ENCODE measurements at places on chromosomes 3 and 15.
A peak's percentile ranks its signal among the peaks of the same experiment; 100 is the strongest.

- no peak for DNase-seq
These were observed 136.1 kb upstream of the TOPAZ1 start for GRCh38 chr3:44105571-44105970.

- DNase-seq: no peak
These were observed 206.3 kb upstream of the TP63 start for GRCh38 chr3:189424922-189425321.

GRCh38 chr15:98138910-98139309, 178.4 kb downstream of the ARRDC4 start:
- DNase-seq: no peak

DNA sequence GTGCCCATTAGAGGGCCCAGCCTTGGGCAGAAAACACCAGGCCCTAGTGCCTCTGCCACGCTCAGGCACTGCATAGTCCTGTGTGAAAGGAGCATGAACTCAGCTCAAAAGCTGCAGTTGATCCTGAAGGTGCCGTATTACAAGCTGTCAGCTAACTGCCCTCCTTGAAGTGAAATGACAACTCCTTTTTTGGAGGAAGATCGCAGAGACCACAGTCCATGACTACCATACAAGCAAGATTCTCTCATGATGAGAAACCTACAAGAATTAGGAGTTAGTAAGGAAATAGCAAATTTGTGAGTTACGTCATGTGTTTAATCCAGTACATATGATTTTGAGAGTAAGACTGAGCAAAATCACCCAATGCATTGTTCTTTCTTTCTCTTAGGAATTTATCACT, 513.9 kb upstream of the NR2F2 start:
- DNase-seq: no peak

DNA sequence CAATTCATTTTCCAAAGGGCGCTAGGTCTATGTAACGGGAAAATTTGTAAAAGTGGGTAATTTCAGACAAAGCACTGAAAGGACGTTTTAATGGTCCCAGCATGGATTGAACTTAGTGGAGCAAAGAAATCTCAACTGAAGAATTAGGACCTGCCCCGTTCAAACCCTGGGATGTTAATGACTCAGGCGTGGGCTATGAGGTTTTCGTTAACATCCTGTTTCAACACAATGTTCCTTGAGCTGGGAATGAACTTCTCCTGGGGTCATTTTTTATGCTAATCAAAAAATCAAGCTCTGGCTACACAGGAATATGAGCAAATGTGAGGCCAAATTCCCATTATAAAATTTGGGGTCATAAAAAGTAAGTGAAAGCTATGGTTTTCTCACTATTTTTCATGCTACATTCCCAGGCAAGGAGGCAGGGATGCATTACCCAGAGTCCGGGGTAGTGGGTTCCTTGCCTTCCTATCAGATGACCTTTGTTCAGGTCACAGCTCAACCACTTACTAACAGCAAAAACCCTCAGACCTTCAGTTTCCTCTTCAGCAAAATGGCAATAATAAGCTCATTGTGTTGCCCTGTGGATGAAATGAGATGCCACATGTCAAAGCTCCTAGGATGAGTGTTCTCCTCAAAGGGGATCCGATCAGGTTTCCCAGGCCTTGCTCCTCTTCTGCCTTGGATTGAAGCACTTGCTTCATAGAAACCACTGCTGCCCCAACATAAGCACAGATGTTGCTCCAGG, 271.4 kb downstream of the ARRDC4 start:
- no peak for DNase-seq

GRCh38 chr15:92582206-92582605, 73.4 kb downstream of the FAM174B start:
- DNase-seq: no peak

DNA sequence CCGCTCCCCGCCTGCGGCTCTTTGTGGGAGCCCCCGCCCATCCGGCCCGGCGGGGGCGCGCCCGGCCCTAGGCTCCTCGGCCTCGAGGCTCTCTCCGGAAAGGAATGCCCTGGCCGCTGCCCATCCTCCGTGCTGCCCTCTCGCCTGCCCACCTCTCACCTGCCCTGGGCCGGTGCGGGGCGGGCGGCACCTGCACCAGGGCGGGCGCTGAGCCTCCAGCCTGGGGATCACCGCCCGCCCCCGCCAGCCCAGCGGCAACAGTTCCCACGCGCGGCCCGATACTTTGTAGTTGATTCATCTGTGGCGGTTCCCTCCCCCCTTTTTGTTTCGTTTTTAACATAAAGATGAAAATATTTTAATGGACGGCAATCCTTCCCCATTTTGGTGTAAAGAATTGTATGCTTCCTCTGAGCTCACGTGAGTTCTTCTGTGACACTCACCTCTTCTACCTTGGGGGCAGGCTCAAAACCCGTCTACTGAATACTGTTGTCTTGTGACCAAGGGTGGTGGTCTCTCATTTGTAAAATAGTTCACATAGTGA, 1.9 kb downstream of the KLF13 start:
- DNase-seq: peak; percentile 15

GRCh38 chr15:46865155-46865554, 852.1 kb upstream of the SEMA6D start:
- DNase-seq: no peak

DNA sequence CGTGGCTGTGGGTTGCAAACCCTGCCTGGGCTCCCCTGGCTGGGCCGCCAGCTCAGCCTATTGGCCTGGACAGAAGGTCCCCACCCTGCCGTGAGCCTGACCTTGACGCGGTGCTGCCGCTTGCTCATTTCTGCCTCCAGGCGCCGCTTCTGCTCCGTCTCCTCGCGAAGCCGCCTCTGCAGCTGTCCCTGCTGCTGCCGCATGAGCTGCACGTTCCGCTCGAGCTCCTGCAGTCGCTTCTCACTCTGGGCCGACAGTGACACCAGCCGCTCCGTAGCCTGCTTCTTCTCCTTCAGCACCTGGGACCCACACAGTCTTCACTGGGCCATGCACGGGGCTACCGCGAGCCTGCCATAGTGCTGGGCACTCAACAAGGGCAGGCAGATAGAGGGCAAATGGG, 21.7 kb downstream of the KIF7 start:
- no peak for DNase-seq

DNA sequence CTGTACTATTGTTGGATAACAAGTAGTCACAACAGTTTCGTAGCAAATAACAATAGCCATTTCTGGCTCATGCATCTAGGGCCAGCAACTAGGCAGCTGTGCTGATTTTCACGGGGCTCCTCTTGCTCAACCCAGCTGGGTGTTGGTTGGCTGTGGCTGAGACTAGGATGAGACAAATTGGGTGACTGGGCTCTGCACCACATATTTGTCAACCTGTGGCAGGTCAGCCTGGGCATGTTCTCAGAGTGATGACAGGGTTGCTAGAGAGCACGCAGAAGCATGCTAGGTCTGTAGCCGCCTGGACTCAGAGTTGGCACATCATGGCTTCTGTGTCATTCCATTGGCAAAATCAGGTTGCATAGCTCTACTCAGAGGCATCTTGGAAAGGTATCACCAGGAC, 175.9 kb downstream of the OTOL1 start:
- no peak for DNase-seq

DNA sequence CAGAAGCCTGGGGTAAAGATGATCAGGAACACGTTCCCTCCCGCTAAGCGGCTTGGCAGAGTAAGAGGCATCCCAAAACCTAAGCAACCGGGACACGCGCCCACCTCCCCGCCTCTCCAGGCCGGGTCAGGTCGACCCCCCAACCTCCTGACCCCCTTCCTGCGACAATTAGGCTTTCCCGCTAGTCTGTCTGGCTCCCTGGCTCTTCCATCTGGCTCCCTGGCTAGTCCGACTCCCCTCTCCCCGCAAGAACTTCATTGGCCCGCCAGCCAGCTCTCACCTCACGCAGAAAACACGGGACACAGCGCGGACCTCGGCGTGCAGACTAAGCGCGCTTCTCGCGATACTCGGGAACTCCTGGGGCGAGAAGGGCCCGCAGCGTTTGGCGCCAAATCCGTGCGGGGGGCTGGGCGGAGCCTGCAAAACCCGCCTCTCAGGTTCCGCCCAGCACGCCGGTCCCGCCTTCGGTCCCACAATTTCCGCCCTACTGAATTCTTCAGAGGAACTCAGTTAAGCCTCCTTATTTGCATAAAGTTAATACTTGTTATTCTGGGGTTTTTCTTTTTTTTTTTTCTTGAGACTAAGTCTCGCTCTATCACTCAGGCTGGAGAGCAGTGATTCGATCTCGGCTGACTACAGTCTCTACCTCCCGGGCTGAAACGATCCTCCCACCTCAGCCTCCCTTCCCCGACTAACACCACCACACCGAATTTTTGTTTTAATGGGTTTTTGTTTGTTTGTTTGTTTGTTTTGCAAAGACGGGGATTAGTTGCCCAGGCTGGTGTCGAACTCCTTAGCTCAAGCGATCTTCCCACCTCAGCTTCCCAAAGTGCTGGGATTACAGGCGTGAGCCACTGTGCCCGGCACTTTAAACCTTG, at the start of gene TIPIN:
Gene TIPIN (minus strand): TSS at position 327 of the 878 bp plus-strand sequence. CDS start 3,738 bp downstream, outside the sequence.
- DNase-seq: peak; percentile 100

GRCh38 chr3:20422391-20422790, 236.4 kb upstream of the SGO1 start:
- DNase-seq: no peak

DNA sequence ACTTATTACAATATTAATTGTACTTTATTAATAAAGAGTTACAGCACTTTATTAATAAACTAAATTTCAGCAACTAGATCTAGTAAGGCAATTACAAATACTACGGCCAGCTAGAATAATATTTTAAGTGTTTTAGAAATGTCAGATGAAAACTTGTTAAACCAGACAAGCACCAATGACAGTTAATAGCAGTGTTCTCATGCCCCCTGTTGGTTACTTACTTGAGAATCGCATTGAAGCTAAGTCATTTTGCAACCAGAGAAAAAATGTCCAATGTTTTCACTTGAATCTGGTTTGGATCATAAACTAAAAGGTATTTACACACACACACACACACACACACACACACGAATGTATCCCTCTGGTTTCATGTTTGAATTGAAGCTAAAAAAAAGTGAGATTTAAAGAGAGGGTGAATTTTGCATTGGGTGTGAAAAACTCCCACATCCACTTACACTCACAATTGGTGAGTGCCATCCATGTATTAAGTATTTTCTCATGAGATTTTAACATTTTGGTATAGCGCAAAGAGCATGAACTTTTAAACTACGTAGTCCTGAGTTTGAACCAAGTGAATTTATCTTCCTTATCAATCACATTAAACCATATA, 347.7 kb downstream of the ZBBX start:
- DNase-seq: peak; percentile 37

- DNase-seq: no peak
These were observed 93.4 kb downstream of the CCNL1 start for GRCh38 chr3:157066335-157067098.

- DNase-seq: no peak
These were observed 794.7 kb upstream of the GBE1 start for GRCh38 chr3:82556113-82556512.

GRCh38 chr3:27224197-27224596, 145.0 kb downstream of the NEK10 start:
- no peak for DNase-seq

DNA sequence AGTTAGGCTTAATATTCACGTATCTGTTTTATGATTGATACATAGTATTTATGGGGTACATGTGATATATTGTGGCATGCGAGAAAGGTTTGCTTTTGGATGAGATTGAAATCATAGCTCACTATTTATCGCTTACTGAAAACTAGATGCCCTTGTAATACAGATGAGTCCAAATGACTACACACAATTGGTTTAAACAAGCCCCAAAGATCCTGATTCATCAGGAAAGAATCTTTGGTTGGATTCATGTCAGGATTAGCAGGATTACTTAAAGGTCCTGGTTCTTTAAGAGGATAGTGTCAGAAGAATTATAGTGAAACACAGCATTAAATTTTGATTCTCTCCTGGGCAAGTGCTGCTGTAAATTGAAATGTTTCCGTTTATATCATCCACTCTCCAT, 18.6 kb upstream of the AADAC start:
- DNase-seq: no peak

GRCh38 chr3:71497367-71497897, 86.1 kb downstream of the FOXP1 start:
- DNase-seq: no peak

DNA sequence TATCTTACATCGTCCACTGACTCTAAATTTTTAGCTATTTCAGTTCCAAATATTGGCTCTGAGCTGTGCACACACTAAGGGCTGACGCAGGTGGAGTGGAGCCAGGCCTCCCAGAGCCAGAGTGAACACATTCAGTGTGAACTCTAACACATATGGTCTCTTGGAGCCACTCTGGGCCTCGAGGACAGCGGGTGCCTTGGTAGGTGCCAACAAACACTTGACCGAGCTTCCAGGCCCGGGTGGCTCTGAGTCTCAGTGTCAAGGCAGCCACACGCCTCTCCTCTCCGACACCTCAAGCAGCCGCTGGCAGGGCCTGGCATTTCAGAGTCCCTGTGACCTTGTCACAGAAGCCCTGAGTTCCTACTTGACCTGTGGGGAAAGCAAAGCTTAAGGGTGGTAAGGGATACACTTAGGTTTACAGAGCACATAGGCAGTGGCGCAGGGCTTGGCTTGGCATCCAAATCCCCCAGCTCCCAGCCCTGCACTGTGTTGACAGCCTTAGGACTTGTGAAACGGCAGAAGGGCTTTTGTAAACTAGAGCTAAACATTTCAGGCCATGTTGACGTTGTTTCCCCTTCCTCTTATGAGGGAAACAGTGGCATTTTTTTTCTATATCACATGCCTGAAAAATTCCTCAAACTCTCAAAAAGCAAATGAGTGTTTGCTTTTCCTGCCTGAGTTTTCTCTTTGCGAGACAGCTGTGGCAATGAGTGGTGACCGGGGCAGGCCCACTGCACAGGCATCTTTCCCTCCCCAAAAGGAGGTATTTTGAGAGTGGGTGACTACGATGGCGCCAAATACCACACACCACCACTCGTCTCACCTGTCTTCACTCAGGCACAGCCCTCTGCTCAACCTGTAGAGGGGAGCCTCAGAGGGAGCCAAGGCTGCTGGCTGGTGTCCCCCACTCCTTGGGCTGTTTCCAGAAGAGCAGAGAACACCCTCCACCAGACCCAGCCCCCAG, 60.8 kb downstream of the DAPK2 start:
- DNase-seq: no peak

DNA sequence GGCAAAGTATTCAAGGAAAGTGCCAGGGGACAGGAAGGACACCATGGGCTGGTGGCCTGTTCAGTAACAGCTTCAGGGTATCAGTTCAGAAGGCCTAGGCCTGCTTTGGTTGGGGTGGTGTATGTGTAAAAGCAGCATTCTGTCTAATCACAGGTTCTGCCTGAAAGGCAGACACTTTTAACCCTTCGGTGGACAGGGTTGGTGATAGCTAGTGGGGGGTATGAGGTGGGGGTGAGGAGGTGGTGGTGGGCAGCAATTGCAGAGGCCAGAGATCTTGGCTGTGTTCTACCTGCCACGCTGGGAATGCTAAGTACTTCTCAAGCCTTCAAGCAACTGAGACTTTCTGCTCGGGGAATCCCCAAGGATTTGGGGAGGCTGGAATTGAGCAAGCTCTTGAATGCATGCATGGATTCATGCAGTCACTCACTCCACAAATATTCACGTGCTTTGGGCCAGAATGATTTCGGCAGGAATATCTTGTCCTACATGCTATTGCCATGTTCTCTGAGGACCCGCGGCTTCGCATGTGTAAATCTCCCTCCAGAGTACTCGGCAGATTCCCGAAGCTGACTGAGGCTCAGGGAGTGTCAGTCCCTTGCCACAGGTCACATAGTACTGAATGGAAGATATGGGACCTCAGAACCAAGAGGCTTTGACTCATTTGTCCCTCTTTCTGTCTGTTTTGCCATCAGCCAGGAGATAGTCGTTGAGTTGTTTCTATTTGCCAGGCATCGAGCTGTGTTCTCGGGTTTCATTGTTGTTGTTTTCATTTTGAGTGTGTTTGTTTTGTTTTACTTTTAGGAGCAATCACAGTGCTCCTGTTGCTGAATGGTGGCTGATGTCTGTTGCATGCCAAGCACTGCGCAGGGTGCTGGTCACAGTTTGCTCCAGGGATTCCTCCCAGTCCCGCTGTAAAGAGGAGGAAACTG, 65.5 kb downstream of the SMAD3 start:
- no peak for DNase-seq

GRCh38 chr15:44570361-44570760, 33.4 kb downstream of the EIF3J start:
- no peak for DNase-seq
